ACHN (cell line): ENCODE measurements at places on chromosomes 5 and 9.

DNA sequence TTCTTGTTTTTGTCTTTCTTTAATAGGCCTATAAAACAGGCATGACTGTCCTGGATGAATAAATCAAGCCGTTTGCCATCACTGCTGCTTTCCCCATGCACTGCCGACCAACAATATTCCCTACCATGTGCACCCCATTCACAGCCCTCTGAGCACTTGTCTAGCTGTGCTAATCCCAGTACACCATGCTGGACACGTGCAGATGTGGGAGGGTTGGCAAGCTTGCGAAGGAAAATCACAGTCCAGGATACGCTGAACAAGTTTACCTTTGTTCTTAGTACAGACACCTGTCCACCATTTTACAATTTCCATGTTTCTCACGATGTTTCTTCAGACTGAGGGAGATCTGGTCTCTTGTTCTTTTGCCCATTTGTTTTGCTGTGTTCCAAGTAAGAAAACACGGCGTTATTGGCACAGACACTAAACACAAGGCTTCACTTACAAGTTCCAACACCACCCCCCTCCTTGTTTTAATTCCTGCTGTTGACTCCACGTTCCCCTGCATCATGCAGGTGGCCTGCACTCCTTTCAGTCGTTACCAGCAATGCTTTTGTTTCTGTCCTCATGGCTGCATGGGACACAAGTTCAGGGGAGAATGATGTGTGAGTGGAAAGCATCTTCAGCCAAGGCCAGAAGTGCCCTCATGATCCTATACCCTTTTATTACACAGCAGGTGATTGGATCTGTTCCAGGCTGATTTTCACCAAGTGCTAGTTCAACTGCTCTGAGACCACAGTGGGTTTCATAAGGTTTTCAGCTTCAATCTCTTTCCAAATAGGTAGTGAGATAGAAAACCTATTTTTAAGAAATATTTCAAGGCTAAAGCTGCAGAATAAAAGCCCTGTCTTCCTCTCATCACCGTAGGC, 608.9 kb downstream of the IRX1 start:
- no peak for DNase-seq

DNA sequence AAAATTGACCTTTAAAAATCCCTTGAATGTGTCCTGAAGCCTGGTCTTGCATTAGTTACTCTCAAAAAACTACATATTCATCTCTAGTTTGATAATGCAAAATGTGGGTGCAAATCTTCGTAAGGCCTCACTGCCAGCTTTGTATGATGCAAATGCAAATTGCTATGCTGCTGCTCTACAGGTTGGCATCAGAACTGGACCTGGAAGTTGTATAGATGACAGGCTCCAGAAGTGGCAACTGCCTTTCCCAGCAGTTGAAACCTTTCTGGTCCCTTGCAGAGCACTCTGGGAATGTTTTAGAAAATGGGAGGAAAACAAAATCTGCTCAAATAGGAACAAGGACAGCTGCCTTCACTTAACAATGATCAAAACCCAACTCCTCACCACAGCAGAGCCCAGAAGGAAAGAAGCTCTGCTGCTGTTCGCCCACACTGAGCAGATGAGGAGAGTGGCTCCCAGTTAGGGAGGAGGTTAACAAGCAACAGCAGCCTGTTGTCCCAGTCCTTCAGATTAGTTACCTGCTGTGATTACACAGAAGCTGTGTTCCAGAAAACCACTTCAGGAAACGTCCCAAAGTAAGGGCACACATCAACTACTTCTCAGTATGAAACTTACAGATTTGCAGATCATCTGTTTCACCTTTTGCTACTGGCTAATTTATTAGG, 93.5 kb downstream of the PLPP1 start:
- DNase-seq, result no peak

DNA sequence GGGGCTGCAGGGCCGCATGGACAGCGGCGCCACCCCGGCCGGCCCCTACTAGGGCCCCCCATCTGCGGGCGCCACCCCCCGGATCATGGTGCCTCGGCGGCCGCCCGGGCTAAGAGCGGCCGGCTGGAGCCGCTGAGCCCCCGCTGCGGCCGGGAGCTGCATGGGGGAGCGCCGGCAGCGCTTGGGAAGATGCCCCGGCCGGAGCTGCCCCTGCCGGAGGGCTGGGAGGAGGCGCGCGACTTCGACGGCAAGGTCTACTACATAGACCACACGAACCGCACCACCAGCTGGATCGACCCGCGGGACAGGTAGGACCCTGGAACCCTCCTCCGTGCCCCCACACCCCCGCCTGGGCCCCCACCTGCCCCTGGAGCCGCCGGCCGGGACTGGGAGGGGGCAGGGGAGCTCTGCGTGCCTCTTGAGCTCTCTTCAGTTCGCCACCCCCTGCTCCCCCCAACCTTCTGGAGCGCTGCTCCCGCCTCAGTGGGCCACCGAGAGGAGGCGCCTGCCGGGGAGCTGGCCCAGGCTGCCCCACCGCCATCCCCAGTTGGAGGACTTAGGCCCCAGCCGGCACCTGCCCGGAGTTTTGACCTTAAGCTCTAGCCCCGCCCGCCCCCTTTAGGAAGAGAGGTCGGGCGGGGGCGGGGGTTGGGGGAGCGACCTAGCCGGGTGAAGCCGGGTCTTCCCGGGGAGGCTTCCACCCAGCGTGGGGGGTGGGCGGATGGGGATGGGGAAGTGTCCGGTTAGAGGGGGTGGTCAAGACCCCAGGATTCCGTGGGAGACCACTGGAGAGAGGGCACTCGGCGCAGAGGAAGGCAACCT, 730 bp downstream of the WWC1 start:
- no peak for DNase-seq

GRCh38 chr5:111774525-111774924, 17.5 kb upstream of the NREP start:
- peak; percentile 79 for DNase-seq

GRCh38 chr5:96173366-96173765, 211.7 kb upstream of the ELL2 start:
- DNase-seq, result no peak

GRCh38 chr5:141846031-141846430, 32.2 kb downstream of the PCDH1 start:
- DNase-seq, result no peak

GRCh38 chr5:144230806-144231205, 60.1 kb downstream of the KCTD16 start:
- DNase-seq, result no peak

GRCh38 chr9:16682273-16682672, 188.2 kb downstream of the BNC2 start:
- DNase-seq, result no peak

DNA sequence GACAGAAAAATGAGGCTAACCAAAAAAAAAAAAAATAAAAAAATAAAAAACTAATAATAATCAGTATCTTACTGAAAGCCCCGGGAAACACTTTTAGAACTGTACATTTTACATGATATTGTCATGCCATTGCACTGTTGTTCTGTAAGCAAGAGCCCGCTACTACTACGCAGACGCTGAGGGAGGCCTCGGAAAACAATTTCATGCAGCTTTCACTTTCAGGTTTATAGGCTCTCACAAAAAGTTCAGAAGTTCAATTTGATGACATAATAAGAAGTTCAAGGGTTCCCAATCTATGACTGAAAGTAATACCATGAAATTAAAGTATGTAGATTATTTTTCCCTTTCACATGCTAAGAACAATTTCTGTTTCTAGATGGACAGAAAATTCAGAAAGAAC, 318.3 kb upstream of the ITGA1 start:
- no peak for DNase-seq

GRCh38 chr9:135612981-135613910, 26.1 kb downstream of the GLT6D1 start:
- DNase-seq, result no peak

DNA sequence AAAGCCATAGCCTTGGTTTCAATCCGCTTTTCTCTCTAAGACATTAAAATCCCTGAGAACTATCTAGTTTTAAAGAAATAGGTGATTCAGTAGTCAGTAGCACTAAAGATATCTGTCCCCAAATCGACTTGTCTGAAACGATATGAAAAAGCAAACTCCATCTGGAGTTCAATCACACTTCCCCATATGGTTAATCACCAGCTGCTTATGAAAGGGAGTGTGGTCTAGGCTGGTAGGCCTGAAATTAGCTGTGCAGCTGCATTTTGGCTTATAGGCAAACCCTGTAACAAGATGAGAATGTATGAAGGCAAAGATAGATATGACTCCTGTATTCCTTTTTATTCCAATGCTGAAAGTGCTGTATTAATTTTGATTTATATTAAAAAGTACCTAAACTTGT, 65.9 kb downstream of the DMRTA1 start:
- DNase-seq, result no peak

DNA sequence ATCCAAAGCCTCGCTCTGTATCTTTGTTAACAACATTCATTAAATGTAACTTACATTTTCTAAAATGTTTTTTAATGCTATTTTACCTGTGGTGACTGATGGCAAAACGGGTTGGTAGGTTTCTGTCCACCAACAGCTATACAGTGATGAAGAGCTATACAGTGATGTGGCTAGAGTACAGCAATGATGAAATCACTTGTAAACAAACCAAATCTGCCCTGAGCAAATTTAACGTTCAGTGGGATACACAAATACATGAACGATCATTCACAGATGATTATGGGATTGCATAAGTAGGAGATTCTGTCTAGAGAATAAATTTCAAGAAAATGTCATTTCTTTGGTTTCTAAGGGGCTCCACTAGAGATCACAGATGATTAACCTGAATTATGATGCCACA, 132.7 kb downstream of the MPDZ start:
- DNase-seq, result no peak

- DNase-seq, result peak; percentile 70
Observed at GRCh38 chr5:1644810-1645571, 121.2 kb upstream of the LPCAT1 start.

DNA sequence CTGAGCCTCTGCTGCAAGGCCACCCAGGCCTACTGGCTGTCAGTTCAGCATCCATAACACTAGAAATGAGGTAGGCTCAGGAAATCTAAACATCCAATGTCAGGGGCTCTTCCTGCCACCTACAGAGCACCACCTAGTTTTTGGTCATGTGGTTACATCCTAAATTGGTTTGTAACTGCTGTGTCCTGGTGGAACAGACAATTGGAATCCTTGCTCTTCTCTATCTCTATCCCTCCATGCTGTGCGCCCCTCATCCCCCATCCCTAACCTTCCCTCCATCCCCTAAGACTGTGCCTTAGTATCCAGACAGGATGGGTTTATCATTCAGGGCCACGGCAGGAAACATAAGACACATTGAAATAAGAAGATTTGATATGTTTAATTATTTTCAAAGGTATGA, 11.4 kb upstream of the MCTP1 start:
- DNase-seq, result no peak

DNA sequence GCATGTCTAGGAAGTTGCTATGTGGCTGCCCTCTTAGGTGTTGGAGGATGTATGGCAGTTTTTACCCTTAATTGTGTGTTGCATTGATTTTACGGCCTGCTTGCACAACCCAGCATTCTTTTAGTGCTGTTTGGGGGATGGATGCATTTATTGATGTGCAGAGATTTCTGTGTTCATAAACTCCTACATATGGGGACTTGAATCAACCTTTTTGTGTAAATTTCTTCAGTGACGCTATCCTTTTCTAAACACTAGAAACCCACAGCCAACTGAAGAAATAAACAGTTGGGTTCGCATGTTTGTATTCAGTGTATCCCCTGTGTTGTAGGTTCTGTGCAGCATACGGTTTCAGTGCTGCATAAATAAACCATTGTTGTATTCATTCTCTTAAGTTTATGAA, 263.7 kb downstream of the RASEF start:
- DNase-seq, result no peak

DNA sequence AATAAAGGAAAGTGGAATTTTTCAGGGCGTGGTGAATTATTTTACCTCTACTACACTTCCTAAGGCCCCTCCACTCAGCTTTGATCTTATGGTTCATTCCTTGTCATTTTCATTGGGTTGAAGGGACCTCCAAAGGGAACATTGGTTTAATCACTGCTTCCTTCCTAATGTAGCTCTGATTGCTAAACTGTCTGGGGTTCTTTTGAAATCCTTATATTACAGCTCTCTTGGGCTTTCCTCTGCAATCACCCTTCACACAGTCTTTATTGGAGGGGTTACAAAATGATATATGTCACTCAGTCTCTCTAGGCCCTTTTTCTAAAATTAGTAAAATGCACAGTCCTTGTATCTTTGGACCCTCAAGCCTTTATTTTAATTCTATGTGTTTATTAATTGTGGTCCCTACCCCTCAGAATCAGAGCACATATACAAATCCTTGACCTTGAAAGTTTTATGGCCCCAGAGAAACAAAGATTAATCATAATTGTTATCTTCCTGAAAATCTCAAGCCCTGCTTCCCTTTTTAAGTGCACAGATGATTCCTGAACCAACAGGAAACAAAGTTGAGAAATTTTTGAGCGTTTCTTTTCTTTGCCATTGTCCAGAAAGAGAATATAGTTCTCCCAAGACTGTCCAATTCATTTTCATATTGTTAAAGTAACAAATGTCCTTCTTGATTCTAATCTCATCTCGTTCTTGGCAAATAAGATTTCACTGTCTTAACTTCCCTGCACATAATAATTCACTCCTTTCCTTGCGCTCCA, 330.0 kb downstream of the ARRDC3 start:
- no peak for DNase-seq

DNA sequence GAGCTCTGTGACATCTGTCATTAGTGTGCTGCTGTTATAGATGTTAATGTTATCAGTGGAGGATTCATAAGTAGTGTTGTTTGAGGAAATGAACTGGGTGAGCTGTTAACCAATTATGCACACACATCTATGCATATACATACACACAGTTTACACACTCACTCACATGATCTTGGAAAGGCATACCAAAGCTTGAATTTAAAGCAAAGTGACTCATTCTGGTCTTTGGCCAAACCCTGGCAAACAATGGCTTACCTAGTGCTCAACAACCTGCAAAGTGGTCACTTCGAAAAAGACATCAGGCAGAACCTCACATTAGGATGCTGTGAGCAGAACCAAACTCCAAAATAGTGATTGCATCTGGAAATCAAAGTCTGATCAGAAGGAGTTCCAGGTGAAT, 1037.3 kb upstream of the CDH6 start:
- DNase-seq, result no peak

DNA sequence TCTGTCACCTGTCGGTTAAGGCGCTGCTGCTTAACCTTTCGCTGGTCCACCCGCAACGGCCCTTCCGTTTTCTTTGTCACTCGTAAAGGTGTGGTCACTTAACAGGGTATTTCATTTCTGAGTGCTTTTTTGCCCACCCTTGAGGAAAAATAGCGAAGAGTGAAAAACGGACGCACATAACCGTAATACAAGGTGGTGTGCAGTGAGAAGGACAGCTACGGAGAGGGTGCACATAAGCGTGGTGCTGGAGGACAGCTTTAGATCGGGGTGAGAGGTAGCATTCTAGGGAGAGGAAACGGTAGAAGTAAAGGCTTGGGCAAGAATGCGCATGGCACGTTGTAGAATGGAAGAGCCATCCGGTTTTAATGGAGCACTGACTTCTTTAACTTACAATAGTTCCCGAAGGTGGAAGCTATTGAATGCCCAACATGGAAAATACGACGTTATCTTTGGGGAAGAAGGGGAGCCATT, 761 bp downstream of the CCT5 start:
- peak; percentile 35 for DNase-seq

DNA sequence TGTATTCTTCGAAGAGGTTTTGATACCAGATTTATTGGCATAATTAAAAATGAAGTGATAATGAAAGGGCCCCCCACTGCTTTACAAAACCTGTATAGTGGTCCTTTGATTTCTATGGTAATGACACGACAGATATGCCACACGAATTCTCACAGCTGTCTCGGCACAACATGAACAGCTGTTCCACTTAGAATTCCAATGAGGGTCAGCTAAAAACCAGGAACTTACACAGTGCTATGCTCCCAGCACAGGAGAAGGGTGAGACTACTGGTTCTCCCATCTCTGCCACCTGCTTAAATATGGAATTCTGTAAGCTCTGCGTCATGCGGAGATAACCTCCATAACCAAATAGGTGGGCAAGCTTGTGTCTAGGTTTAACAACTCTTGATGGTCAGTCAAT, 183.0 kb upstream of the EFNA5 start:
- DNase-seq, result no peak

GRCh38 chr9:115413304-115413703, 295.3 kb upstream of the TNC start:
- no peak for DNase-seq
